ENCODE measurements at places on chromosomes 1 and 21.

- peak; percentile 18 for DNase-seq
Measured at GRCh38 chr21:36791695-36792470, 93.0 kb downstream of the SIM2 start.

DNA sequence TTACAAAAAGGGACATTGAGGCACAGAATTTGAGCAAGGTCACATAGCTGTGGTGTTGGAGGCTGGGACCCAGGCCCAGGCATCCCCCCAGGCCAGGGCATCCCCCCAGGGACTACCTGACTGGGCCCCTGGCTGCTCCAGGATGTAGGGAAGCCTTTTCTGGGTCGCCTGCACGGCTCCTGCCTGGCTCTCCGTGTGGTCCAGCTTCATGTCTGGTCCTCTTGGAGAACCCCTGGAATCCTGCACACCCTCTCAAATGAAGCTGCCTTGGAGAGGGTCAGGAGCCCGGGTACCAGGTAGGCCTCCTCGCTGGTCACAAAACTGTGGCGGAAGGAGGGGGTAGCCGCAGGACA is 919 bp upstream of the CELSR2 start:
- DNase-seq = no peak

- DNase-seq = no peak
Measured at GRCh38 chr1:244393604-244394176, 58.0 kb downstream of the ADSS2 start.

DNA sequence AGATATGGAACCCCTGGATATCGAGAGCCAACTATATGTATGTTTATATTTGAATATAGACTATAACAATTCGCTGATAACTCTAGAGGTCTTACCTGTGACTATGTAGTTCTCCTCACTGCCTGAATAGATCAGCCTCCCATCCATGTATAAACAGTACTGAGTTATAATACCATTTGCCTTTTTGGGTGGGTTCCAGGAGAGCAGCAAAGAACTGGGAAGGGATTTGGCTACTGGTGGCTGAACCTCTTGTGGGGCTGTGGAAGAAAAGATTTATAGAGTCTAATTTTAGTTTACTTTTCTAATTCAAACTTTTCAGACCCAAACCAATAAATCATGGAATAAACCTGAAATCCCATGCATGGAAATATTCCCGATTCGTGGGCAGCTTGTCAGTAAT is 376.9 kb downstream of the USH2A start:
- DNase-seq = no peak

GRCh38 chr1:155209312-155209721 is 822 bp downstream of the MTX1 start:
- no peak for DNase-seq

- no peak for DNase-seq
Measured at GRCh38 chr1:223068900-223069665, 74.0 kb downstream of the TLR5 start.

GRCh38 chr1:92466683-92467352 is 19.9 kb downstream of the GFI1 start:
- no peak for DNase-seq

- DNase-seq = no peak
Measured at GRCh38 chr1:55456971-55457370, 241.8 kb upstream of the USP24 start.

DNA sequence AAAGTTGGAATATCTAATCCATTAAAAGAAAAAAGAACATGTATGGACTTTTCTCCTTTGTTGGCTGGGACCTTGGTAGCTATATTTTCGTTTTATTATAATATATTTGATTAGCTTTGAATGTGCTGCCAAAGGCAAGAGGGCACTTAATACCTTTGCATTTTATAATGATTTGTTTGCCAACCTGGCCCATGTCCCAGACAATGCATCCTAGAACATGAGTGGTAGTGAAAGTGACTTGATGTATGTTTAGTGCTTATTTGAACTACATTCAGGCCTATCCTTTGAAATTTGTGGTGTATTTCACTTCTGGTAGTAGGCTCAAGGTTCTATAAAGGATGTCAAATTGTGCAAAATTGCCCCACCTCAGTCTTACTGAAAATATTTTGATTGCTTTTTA is 25.9 kb downstream of the CACHD1 start:
- DNase-seq = no peak

DNA sequence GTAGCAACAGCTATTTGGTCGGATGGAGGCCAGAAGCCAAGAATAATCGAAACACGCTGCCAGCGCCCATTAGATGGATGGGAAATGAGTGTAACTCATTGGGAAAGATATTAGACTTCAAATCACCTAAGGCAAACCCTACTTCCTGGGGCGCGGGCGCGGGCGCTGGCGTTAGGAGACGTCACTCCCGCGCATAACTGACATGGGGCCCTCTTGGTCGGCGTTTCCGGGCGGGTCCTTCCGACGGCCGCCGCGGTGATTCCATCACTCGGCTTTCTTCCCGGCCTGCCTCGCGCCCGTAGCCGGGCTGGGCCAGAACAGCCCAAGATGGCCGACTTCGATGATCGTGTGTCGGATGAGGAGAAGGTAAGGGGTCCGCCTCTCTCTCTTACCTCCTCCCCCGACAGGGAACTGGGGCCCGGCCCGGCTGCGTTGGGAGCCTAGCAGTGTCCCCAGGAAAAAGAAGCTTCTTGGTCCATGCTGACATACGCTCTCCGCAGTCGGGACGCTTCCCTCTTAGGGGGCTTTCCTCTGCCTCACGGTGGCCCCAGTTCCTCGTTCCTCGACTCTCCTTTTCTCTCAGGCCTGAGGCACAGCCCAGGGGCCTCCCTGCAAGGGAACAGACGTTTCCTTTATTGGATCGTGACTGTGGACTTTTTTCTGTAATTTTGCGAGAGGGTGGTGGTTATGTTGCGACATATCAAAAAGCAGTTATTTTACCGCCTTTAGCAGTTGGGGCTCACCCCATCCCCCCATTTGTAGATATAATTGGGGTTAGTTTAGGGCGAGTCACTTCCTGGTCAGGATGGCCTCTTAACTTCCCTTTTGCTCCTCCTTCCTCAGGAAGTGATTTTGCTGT is at the start of gene CAPZA1:
Gene CAPZA1, plus strand, starts transcription at position 315 of the 859 bp plus-strand sequence. Its CDS starts 13 bp downstream, at position 328.
- DNase-seq = peak; percentile 79

DNA sequence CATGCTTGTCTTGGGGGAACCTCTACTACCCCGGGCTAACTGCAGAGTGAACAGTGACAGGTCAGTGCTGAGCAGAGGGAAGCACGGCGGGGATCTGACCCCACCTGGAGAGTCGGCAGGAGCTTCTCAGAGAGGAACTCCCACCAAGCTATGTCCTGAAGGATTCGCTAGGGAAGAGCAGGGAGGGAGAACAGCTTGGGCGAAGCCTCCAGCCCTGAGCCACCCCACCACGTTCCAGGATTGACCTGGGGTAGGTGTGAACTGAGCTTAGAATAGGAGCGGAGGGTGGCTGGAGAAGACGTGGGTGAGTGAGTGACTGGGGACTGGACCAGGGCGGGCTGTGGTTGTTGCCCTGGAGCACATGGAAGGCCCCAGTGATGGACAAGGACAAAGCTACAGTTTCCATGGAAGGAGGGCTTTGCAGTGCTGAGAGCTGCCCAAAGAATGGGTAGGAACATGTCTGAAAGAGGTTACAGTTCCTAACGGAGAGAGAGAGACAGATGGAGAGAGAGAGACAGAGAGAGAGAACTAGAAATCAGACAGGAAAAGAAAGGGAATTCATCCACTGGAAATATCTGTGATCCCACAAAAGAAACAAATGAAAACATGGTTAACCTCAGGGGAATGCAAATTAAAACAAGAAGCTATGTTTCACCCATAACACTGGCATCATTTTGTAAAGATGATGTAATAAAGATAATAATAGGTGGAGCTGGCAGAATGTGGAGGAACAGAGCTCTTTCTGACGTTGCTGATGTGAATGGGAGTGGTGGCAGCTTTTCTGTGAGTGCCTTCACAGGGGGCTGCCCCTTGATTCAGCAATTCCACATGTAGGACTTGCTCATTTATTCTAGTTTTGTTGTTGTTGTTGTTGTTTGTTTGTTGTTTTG is 17.2 kb downstream of the BSND start:
- no peak for DNase-seq

DNA sequence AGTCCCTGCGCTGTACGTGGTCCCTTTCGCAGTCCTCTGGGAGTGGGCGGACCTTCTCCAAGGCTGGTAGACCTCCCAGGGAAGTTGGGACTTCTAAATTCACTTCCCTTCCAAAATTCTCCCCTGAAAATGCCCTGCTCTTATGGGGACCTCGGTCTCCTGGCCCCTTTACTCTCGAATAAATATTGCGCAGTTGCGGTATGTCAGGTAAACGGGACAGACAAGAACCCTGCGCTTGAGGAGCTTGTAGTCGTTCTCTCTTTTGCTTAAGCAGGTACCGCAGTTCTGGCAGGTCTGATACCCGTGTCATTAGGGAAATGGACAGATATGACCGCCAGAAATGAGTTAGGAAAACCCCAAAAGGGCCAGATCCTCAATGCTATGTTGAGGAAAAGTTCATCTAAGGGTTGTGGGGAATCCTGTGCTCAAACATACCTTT is 561 bp downstream of the KIF2C start:
- no peak for DNase-seq

- DNase-seq = no peak
Measured at GRCh38 chr1:61343734-61344420, 261.5 kb downstream of the NFIA start.

GRCh38 chr21:40620386-40621145 is 226.4 kb downstream of the DSCAM start:
- no peak for DNase-seq

GRCh38 chr1:192224396-192224795 is 66.1 kb downstream of the RGS18 start:
- no peak for DNase-seq

- DNase-seq = no peak
Measured at GRCh38 chr1:151010346-151010726, 2.1 kb downstream of the PRUNE1 start.

GRCh38 chr21:42120903-42121535 is 49.9 kb downstream of the UMODL1 start:
- DNase-seq = no peak

- DNase-seq = no peak
Measured at GRCh38 chr1:183537405-183537804, 52.9 kb downstream of the NCF2 start.

DNA sequence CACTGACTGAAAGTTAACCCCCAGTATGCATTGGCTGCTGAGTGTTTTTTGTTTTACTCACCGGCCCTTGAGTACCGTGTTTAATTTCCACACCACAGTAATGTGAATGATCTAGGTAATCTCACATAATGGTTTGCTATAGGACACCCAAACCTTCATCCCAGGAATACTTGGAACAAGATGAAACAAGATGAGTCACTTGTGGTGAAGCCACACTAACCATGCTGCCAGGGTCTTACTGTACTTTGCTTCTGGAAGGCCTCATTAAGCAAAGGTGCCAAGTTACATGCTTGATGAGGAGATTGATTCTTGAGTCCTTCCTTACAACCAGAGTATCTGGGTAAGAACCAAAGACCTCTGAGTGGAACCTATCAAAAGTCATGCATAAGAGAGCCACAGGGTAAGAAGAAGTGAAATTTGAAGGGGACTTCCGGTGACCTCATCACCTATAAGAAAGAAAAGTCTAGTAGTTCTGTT is 163.3 kb downstream of the NRIP1 start:
- no peak for DNase-seq

GRCh38 chr1:152436593-152437496 is 22.8 kb upstream of the CRNN start:
- DNase-seq = no peak

- no peak for DNase-seq
Measured at GRCh38 chr1:172561252-172561651, 28.3 kb downstream of the SUCO start.

DNA sequence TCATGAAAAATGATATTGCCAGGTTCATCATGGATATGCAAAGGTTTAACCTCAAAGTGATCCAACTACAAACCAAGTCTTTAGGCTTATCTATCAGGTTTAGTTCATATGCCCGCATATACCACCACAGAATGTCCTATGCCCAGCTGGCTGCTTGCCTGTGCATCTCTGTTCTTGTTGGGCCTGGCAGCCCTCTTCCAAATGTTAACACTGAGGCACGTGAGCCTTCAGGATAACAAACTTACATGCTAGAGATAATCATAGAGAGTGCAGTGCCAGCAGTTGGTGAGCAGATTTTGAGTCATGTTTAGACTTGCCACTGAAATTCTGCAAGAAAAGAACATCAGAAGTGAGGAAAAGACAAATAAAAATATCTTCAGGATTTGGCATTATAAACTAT is 607.9 kb upstream of the TMPRSS15 start:
- no peak for DNase-seq

GRCh38 chr1:161176468-161177111 is 717 bp downstream of the B4GALT3 start:
- no peak for DNase-seq

DNA sequence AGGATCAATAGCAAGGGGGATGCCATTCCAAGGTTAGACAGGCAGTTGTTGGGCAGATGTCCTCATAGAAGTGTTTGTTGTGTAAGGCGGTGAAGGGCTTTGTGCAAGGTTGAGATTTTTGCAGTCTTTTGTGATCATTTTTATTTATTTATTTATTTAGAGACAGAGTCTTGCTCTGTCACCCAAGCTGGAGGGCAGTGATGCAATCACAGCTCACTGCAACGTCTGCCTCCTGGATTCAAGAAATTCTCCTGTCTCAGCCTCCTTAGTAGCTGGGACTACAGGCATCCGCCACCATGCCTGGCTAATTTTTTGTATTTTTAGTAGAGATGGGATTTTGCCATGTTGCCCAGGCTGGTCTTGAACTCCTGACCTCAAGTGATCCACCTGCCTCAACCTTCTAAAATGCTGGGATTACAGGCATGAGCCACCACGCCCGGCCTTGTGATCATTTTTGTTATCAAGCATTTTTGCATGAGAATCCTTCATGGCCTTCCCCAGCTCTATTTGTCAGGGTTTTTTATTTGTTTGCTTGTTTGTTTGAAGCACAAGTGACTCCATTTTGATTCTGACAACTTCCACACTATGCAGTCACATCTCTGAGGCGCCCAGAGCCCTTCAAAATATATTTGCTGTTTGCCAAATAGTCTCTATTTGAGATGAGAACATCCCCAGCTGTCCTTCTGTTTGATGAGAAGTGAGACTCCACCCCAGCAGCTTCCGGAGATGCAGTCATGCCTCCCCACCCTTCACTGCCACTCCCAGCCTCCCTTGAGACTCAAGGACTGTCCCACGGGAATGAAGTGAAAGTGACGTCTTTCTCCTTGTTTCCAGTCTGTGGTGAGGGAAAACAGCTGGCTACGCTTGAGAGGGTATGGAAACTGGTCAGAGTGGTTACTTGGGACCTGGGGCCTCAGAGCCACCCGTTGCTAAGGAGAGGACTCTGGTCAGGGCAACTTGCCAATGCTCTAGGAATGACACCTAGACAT is 38.0 kb downstream of the TMEM50B start:
- DNase-seq = no peak

GRCh38 chr1:67832737-67833601 is at the start of gene GNG12:
Gene GNG12 (minus strand): TSS chr1:67833467. CDS start chr1:67707686, 125,781 bp downstream.
- DNase-seq = peak; percentile 59

DNA sequence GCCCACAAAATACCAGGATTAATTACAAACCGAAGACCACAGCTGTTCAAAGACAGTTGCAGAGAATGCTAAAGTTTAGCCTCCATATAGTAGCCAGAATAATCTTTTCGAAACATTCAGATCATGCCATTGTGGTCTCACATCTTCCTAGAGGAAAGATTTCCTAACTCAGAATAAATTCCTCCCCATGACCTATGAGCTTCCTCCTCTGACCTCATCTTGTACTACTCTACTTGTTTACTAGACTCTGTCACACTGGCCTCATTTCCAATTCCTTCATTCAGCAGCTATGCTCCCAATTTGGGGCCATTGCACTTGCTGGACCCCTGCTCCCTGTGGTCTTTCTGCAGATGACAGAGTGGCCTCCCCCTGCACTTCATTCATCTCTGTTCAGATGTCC is 71.8 kb upstream of the LRRC53 start:
- DNase-seq = no peak

All from neuronal stem cell (in vitro differentiated cells).